ENCODE measurements at places on chromosomes 5 and 9.
A peak's percentile ranks its signal among the peaks of the same experiment; 100 is the strongest.

- DNase-seq, result no peak
These were observed 20.9 kb upstream of the BOD1 start for GRCh38 chr5:173637340-173637739.

DNA sequence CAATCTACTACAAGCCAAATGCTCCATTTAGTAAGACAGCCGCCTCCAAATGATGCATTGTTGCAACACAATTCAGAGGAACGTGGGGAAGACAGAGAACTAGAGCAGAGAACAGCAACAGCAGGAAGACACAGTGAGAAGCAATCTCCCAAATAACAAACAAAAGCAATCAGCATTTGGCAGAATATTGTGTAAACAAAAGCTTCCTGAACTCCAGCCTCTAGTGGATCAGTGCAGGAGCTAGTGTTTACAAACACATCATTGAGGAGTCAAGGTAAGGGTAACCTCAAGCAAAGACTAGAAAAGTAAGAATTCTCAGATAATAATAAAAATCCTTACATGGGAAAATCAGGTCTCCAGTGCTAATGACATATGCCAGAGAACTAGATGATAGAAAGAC is 20.6 kb downstream of the FST start:
- no peak for DNase-seq

DNA sequence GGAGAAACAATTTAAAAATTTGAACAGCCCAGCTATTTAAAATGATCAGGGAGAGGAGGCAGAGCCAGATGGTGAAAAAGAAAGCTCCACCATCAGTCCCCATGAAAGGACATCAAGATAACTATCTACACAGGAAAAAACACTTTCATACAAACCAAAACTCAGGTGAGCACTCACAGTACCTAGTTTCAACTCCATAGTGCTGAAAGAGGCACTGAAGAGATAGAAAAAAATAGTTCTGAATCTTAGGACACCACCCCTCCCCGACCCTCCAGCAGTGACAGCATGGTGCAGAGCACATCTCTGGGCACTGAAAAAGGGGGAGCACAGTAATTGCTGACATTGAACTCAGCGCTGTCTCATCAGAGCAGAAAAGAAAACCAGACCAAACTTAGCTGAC is 732.9 kb downstream of the CETN3 start:
- DNase-seq, result no peak

GRCh38 chr5:135134691-135135381 is 100.8 kb upstream of the PITX1 start:
- no peak for DNase-seq

DNA sequence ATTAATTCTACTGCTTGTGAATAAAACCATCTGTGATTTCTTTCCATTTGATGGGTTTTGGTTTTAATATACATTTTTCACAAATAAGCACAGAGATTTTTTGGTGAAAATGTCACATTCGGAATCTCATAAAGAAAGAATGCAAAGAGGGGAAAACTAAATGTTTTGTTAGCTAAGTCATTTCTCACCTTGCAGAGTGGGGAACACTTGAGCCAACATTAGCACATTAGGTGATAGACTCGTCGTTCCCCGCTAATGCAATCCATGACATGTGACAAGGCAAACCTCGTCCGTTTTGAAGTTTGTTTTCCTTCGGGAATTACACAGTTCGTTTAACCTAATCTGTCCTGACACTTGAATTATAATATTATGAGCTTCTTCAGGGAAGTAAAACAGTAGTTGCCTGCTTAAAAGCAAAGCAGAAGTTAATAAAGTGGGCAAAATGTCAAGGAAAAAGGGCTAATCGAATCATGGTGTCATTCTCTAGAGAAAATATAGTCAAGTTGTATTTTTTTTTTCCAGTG is 95.8 kb upstream of the LMX1B start:
- no peak for DNase-seq

DNA sequence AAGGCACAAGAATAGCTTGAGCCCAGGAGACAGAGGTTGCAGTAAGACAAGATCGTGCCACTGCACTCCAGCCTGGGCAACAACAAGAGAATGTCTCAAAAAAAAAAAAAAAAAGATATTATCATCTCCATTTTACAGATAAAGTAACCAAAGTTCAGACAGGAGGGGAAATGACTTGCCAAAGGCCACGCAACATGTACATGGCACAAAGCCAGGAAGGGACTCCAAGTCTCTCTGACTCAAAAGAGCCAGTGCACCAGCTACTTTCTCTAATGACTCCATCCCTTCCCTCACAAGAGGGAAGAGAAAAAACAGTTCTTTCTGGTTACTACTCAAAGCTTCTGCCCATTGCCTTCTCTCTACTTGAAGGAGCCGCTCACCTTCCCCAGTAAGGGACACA is 34.1 kb downstream of the SIL1 start:
- no peak for DNase-seq

GRCh38 chr5:107428303-107428813 is 242.4 kb downstream of the EFNA5 start:
- peak; percentile 40 for DNase-seq

DNA sequence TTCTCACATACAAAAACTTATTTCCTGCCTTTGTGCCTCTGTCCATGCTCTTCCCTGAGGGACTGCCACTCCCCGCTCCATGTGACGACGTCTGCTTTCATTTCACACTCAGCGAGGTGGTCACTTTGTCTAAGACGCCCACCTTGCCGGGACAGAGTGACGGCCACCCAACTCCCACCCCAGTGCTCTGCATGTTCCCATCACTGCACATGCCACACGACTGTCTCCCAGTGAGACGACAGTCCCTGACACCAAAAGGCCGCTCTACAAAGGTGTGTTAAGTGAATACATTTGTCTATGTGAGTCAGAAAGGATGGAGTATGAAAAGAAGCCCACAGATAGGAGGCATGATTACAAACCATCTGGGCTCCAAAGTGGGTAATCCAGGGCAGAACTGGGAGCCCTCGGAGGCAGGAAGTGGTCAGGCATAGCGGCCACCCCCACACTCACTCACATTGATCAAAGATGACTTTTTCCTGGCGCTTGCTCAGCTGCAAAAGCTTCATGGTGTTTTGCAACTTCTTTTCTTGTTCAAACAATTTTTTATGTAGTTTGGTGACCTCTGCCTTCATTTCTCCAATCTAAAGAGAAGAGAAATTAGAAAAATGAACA is 185.8 kb downstream of the CDK5RAP2 start:
- DNase-seq, result peak; percentile 80

DNA sequence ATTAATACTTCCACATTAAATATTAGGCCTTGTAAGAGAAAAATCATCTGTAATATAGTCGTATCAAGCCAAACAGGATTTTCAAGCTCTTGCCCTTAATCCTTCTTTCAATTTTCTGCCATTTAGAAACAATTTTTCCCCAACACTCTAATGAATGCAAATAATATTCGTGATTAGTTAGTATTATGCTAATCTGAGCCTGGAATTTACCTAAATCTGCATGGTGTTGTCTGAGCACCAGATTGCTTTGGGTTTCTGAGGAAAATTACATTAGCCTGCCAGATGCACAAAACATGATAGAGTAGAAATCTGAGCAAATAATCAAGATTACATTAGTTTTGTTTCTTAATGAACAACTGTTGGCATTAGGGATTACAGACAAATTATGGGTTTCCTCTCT is 176.6 kb downstream of the ZDHHC21 start:
- no peak for DNase-seq

GRCh38 chr9:126612813-126613641 is 701 bp upstream of the LMX1B start:
- no peak for DNase-seq

DNA sequence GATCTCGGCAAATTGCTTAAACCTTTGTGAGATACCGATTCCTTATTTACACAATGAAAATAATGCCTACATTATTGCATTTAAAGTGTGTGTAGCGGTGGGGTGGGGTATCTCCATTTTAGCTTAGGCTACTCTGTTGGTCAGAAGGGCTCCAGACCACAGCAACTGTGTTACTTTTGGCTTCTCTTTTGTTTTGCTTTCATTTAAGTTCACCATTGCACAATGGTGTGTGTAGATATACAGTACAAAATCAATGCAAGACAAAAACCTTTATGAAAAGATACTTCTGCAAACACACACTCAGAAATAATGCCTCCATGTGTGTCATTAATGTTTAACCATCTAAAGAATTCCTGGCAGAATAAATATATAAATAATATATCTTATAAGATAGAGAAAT is 279.4 kb downstream of the FBXL17 start:
- DNase-seq, result no peak

DNA sequence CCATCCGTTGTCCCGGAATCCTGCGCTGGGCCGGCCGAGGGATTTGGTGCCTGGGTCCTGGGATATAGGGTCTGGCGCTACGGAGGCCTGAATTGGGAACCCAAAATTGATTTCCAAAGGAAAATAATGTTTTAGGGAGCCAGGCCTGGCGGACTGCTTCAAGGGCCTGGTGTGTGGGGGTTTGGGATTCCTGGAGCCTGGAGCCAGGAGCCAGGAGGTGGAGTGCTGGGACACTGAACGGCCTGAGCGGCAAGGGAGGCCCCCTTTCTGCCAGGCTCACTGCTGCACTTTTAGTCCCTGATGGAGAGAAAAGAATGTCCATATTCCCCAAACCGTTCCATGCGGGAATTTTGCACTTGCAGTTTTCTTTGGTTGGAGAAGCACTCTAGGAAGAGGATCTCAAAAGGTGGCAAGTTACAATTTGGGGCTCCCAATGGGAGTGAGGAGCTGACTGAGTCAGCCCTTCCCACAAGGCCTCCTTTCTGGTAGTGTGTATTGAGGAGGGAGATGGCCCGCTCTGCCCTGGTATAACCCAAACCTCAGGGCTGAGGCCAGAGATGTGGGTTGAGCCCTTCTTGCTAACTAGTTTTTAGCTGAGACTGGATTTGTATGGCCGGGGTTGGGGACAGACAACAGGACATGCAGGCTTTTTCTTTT is 2.2 kb downstream of the LMX1B start:
- DNase-seq, result no peak

DNA sequence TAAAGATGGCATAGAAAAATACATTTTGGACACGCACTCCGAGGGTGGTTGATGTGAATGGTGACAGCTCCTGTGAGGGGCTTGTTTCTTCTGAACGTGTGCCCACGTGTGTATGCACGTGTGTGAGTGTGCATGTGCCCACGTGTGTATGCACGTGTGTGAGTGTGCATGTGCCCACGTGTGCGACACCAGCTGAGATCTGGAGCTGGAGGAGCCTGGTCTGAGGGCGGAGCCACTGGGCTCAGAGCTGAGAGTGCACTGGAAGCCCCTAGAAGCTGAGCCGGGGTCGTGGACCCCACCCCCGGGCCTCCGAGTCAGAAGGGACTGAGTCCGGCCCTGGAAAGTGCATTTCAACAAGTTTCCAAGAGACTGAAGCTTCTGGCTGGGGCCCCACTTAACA is 282.5 kb upstream of the IRX4 start:
- DNase-seq, result no peak

GRCh38 chr5:77844623-77845323 is 68.6 kb upstream of the TBCA start:
- DNase-seq, result no peak

DNA sequence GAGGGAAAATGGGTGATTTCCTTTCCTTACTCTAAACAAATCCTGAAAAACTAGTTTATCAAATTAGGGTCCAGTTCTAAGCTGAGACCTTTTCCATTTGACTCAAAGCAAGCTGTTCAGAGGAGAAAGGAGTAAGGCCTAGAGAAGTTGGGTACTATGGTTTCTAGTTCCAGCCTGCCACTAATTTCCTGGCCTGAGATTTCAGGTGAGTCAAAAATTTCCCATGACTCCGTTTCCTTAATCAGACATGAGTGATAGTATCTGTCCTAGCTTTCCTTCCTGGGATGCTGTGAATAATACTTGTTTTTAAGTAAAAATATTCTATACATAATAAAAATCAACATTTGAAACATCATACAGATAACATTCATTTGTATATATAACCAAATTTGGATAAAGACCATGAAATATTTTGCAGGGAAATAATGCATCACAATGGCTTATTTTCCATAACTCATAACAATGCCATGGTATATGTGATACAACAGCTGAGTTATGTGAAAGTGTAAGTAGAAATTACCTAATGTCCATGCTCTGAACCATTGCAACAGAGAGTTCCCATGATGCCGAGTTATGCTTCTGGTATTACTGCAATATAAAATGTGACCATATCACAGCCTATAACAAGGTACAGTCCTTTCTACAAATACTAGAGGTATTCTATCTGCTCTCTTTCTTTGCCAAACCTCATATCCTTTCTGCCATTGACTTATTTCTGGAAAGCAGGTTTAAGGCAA is 142.7 kb downstream of the MLLT3 start:
- no peak for DNase-seq

DNA sequence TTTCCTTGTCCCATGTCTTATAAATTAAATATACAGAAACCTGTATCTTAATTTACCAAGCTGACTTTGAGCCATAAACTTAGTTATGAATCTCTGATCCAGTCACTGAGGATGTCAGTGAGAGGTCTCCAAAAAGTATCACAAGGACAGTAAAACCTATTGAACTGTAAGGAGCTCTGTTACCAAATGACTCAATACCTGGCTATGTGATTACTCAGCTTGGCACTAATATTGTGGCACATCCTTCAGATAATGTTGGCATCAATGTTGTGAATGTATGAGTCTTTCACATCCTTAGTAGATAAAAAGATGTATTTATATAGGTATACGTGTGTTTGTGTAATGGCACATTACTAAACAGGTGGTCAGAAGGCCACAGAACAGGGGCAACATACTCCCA is 18.0 kb upstream of the CAPSL start:
- DNase-seq, result no peak

GRCh38 chr5:120088412-120088811 is 375.7 kb upstream of the PRR16 start:
- no peak for DNase-seq

DNA sequence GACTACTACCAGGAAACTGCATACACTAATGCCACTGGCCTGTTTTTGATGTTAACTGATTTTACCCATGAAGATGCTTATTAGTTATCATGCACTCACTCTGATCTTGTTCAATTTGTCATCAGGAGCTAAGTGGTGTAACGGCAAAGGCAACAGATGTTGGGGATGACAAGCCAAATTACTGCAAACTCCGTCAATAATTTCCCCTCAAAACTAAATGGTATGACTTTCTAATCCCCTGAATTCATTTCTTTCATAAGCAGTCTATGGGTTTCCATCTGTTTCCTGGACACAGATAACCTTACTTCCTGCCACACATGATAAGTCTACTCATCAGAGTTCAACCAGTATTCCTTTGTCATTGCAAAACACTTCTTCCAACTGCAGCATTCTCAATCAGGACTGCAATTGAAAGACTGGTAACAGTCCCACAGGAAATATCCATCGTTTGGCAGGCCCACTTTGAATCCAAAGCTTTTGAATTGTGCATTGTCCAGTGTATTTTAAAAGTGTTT is 96.2 kb upstream of the SMC2 start:
- DNase-seq, result no peak

DNA sequence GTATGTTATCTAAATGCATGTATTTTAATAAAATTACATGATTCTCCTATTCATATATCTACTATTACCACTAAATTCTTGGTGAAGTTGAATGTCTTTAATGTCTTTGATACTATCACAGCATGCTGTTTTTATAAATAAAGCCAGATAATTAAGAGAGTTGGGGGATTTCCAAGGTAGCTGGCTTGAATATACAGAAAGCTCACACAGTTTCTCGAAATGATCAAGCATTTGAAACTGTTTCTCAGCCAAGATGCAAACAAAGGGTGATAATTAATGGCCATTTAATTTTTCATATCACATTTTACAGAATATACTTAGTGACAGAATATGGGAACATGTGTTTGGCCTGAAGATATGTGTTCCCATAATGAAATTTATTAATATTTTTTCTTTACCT is 145.6 kb upstream of the CDH12 start:
- no peak for DNase-seq

- no peak for DNase-seq
These were observed 254 bp downstream of the STRBP start for GRCh38 chr9:123268199-123268464.
